H9 (cell line): ENCODE measurements at places on chromosomes 4 and X.

- no peak for DNase-seq
These were observed 911.5 kb downstream of the GLUD2 start for GRCh38 chrX:121958886-121959285.

DNA sequence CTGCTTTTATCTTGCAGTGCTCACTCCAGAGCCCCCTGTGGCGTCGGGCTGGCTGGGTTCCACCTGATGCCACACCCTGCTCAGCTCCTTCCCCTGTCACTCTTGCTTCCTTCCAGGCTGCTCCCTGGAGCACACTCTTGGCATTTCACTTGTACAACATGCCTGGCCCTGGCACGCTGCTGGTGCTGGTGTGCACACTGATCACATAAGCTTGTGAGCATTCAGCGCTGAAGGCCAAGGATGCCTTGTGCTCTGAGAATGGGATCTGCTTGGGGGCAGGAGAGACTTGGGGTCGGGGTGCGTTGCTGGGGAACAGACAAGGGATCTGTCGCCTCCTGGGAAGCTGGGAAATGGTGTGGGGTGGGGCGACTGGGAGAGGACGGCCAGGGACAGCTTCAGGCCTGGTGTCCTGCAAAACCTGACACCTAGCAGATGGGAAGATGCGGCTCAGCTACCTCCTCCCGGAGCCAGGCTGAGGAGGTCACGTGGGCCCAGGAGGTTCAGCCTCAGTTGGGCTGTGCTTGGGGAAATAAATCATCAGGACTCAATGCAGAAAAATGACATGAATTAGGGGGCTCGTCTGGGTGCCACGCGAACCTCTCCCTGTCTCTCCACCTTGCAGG is 108.5 kb downstream of the PHKA2 start:
- peak; percentile 20 for DNase-seq

DNA sequence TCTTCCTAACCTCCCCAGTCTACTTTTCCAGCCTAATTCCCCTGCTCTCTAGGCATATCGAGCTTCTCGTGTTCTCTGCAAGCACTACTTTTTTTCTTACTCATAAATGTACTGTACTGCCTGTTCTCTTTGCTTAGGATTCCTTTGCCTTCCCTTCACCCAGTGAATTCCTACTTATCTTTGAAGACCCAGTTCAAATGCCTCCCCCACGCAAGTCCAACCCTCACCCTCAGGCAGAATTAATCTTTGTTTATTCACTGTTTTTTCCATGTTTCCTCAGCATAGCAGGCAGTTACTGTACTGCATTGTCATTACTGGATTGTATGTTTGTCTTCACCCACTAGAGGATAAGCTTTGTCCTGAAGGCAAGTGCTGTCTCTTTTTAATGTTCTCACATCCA is 287.7 kb downstream of the BMPR1B start:
- DNase-seq = no peak

- no peak for DNase-seq
These were observed 6.3 kb downstream of the PRAF2 start for GRCh38 chrX:49067285-49068120.

DNA sequence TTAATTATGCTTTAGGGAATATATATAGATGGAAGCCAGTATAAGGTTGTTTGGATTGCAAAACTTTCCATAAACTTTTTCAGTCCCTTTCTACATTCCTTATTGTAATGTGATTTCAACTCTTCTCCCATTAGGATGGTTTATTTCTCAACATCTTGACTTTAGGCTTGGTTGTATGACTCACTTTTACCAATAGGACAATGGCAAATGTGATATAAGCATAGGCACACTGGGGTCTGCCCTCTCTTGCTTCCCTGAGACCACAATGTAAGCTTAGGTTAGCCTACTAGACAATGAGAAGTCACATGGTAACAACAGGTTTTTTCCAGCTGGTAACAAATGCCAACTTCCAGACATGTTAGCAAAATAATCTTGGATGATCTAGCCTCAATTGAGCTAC is 163.3 kb upstream of the RBPJ start:
- no peak for DNase-seq

GRCh38 chrX:13463608-13464007 is 105.8 kb upstream of the EGFL6 start:
- DNase-seq = no peak

GRCh38 chr4:121978172-121978516 is 26.3 kb upstream of the TRPC3 start:
- DNase-seq = no peak

DNA sequence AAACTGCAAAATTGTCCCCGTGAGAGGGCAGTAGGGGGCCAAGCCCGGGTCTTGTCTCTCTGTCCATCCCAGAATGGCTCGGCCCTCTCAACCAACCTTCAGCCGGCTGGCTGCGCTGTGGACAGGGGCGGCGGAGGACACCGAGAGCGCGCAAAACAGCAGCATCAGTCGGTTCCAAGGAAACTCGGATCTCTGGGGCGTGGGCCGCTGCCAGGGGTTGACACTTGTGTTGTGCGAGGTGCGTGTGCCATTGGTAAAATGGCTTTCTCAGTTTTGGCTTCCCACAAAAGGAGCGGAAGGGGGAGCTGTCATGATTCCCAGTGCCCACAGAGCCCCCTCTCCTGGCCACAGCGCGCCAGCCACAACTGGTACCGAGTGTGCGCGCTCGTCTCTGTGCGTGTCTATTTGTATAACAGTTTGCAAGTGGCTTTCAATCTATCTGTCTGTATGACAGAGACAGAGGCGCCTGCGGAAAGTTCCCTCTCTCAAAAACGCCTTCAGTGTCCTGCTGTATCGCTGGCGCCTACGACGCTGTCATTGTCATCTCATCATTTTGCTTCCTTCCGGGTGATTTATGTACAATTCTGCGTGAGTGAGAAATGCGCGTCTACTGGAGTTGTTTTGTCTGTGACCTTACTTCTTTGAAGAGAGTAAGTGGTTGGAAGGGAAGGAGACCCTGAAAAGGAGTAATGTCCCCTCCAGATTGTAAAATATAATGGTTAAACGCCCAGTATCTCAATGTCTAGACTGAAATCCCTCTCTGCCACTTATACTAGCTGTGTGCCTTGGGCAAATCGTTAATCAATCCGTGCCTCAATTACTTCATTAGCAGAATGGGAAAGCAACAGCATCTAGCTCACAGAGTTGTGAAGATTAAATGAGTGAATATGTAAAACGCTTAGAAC is 1.8 kb downstream of the DKK2 start:
- peak; percentile 75 for DNase-seq

DNA sequence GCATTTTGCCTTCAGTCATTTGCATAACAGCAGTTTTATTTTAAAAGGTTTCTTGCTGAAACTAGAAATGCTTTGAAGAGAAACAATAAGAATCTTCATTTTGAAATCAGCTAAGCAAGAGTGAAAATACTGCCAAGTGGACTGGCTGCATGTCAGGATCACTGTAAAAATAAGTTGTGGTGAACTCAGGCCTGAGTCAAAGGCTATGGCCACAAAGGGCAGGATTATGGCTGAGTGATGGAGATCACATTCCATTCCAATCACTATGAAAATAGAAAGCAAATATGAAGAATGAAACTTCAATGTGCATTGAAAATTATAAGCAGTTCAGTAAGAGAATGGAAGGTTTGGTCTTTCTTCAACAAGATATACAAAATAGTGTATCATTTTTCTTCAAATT is 224.5 kb downstream of the PCDH18 start:
- no peak for DNase-seq

DNA sequence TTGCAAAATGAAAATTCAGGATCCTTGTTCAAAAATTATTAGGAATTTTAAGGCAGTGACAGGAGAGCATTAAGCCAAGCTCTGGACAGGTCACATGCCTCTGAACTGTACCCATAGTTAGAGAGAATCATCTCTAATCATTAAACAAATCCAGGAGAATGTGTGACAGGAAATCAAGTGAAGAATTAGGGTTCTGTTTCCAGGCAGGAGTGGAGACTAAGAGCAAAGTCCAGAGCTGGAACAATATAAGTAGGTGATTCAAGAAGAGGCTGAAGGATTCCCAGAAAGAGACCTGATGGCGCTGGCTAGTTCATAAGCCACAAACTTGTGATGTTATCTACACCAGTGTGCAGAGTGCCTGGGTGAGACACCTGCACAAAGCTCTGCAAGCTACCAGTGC is 104.6 kb upstream of the PRKG2 start:
- DNase-seq = no peak

DNA sequence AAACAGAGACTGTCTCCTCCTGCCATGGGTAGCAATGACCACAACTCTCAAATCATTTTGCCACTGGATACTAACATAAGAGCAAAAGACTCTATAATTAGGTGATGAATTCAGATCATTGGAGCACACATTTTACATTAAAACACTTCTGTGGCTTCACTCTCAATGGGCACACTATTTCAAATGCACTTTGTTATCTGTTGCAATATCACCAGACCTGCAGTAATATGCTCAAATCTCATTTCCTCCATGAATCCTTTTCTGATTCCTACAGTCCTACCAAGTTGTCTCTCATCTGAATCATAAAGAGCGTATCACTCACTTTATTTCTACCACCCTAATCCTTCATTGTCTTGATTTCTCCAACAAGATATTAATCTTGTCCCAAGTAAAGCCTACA is 302.8 kb downstream of the KCNIP4 start:
- no peak for DNase-seq
